Hematopoietic multipotent progenitor cell treated with erythropoietin and hydrocortisone succinate and interleukin-3 and kit ligand, for 15 days (in vitro differentiated cells): ENCODE measurements at places on chromosomes 13 and 19.
A peak's percentile ranks its signal among the peaks of the same experiment; 100 is the strongest.

- DNase-seq: no peak
Observed at GRCh38 chr13:44726214-44726613, 150.1 kb upstream of the TSC22D1 start.

DNA sequence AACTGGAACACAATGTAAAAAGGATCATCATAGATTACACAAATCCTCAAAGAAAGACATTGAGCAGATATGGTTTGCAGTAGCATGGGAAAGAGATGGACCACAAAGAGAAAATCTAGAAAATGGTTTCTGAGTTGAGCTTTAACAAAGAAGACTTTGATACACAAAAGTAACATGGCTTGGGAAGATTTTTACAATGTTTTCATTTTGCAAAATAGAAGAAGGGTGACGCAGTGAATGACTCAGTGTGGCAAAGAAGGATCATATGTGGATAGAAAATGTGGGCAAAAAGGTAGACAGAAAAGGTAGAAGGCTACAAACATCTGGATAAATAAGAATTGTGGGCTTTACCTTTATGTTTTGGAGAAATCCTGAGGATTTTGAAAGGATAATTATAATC, 1220.5 kb downstream of the PCDH17 start:
- DNase-seq: no peak

- no peak for DNase-seq
Observed at GRCh38 chr13:40192452-40192851, 474.0 kb downstream of the FOXO1 start.

DNA sequence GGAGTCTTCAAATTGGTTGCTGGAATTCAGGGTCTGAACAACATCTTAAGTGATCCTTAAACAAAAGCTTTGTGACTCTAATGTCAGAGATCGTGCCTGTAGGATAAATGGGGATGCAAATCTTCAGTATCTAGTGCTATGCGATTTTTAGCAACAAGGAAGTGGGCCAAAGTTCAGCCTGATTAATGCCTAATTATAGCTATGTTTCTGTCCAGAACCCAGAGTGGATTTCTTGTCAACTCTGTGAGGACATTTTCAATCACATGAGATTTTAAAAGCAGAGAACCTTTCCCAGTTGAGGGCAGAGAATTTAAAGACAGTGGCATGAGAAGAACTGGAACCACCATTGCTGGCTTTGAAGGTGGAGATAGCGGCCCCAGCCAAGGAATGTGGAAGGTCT, 84.3 kb upstream of the PCDH9 start:
- DNase-seq: no peak

GRCh38 chr13:65074248-65074647, 2155.9 kb downstream of the PCDH9 start:
- no peak for DNase-seq

GRCh38 chr13:27374650-27375049, 49.8 kb upstream of the GTF3A start:
- peak; percentile 75 for DNase-seq

DNA sequence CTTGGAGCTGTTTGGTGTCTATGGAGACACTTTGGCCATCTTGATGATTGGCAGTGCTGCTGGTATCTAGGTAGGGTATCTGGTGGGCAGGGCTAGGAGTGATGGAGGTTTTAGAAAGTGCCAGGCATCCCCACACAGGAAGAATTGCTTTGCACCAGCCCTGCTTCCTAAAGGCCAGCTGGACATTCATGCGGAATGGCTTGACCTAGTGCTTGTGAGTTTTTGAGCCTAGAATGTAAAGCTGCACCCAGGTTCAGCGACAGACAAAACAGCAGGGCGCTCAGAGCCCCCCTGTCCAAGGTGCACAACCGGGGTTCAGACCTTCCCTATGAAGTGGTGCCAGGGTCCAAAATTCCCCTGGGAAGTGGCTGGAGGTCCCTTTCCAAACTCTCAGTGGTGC, 93.1 kb downstream of the ING1 start:
- no peak for DNase-seq

DNA sequence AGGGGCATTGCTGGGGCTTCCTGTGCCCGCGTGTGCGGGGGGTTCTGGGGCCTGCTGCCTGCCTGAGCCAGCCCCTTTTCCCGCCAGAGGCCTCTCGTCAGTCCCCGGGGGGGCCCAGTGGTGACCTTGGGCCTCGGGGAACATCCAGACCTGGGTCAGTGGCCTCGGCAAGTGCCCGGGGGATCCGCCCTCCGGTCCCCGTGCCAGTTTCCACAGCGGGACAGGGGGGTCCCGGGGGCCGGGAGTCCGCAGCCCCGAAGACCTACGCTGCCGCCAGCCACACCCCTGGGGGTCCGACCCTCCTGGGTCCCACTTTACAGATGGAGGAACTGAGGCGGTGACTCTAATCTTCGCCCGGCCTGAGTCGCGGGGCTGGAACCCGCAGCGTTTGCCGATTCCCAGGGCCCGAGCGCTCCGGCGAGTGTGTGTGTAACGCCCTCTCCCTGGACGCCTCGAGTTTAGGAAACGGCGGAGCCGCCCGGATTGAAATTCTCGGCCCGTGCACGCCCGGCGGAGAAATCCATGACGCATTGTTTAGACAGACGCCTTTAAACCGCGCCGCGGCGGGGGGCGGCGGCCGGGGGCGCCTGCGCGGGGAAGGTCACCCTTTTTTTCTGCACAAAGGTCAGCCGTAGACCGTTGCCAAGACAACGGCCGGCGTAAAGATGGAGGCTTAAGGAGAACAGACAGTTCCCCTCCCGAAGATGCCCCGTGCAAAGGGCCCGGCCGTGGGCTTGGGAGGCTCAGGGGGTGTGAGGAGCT, 39.3 kb downstream of the EFNA2 start:
- no peak for DNase-seq

- no peak for DNase-seq
Observed at GRCh38 chr13:112728375-112729126, 38.7 kb downstream of the ATP11A start.

- no peak for DNase-seq
Observed at GRCh38 chr13:85653681-85654080, 145.5 kb downstream of the SLITRK6 start.

DNA sequence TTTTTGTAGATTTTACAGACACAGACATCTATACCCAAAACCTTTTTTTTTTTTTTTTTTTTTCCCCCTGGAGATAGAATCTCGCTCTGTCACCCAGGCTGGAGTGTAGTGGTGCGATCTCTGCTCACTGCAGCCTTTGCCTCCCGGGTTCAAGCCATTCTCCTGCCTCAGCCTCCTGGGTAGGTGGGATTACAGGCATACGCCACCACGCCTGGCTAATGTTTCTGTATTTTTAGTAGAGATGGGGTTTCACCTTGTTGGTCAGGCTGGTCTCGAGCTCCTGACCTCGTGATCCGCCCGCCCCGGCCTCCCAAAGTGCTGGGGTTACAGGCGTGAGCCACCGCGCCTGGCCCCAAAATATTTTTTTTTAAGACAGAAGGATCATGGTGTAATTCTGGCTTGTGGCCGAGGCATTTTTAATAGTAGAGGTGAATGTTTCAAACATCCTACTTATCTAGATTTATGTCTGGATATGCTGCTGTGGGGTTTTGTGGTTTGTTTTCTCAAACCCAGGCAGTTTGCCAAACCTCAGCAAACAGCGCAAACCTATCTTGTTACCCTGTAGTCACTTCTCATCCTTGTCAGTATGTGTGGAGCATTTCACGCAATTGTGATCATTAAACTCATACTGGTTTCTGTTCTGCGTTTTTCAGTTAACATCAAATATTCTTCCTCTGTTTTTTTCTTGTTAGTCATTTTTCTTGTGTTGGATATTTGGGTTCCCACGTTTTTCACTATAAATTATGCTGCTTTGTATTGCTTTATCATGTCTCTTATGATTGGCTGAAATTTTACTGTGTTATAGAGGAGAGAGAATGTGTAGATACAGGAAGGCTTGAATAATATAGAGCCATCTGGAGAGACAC, 36.2 kb upstream of the GARRE1 start:
- peak; percentile 22 for DNase-seq

DNA sequence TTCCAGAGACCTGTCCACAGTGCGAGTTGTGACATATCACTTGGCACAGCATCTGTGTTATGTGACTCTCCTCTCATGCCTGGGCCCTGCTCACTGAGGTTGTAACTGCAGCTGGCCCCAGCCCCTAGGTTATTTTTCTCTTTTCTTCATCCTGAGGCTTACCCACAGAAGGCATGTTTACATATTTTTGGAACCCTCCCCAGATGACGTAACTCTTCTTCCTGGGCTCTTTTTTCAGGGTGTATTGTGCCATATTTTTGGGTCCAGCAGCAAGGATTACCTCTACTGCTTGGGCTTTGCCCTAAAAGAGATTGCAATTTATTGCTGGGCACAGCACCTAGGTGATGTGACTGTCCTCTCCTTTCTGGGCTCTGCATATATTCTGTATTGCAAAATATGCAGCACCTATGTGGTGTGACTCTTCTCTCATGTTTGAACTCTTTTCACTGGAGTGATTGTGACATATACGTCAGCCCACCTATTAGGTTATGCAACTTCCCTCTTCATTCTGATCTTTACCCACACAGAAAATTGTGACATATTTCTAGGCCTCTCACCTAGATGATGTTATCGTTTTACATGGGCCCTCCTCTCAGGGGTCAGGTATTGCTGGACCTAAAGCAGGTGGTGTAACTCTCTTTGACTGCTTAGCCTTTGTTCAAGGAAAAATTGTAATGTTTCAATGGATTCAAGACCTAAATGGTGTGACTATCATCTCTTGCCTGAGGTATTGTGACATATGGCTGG, 64.5 kb upstream of the ZNF724 start:
- DNase-seq: no peak
